Ovary (tissue), 10 donors: ENCODE measurements at places on chromosomes 6 and 20. TPM values are rescaled to one million over a fixed set of nuclear protein-coding genes. Genes with fewer than 3 reads are reported as not detected.

The VSTM2L gene
- total RNA-seq, result 0.35 TPM

DNA sequence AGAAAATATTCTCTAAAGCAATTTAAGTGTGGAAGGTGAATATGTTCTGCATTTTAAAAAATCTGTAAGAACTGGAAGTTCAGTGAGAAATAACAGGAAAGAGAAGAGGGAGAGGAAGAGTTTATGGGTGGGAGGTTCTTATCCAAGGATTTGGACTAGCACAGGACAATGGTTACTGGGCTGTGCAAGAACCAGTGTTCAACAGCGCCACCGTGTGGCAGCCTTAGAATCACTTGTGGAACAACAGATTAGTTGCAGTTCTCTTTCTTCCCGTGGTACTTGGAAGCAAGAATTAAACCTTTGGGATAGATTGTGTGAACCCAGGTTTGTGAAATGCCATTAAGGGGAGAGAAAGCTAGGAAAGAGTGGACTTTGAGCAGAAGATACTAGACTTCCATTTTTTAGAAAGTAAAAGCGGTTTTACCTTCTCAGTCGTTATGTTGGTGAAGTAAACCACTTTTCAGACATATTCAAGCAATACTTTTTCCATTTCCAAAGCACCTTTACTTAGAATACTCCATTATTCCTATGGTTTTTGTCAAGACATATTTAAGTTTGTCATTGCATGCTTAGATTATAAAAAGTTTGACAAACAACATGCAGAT lies 436.7 kb downstream of the RNF144B start:
- DNase-seq, result no peak

DNA sequence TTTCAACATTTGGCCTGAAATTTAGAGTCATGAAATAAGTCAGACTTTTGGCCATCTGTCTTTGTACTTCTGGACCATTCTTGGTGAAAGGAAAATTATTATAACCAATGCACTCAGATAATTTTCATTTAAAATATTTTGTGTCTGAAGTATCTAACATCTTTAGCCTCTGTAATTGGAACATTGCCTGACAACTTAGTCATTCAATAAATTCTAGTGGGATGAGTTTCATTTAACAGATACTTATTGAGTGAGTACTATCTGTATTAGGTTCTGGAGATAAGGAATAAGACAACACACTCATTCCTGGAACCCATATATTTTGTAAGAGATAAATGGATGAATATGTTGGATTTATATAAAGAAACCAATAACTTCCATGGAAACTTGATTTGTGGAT lies 536.0 kb downstream of the BCKDHB start:
- DNase-seq, result no peak

- DNase-seq, result no peak
Measured at GRCh38 chr20:22711971-22712755, 127.8 kb upstream of the FOXA2 start.

DNA sequence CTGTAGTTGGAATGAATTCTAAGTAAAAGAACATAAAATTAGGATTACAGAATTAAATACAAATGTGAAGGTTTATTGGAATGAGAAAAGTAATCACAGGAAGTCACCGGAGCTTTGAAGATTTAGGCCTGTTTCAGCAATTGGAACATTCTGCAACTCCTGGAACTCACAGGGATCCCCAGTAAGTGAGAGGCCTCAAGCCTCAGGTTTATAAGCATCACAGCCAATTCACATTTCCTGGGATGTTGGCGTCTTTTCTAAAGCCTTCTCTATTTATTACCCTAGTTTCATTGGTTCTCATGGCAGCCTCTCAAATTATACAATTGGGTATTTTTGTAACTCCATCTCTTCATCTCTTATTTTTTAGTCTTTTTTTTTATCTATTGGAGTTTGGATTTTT lies 90.4 kb upstream of the HIVEP1 start:
- DNase-seq, result no peak
